ENCODE measurements at places on chromosomes 5 and 9. TPM values are rescaled to one million over a fixed set of nuclear protein-coding genes. Genes with fewer than 3 reads are reported as not detected.

DNA sequence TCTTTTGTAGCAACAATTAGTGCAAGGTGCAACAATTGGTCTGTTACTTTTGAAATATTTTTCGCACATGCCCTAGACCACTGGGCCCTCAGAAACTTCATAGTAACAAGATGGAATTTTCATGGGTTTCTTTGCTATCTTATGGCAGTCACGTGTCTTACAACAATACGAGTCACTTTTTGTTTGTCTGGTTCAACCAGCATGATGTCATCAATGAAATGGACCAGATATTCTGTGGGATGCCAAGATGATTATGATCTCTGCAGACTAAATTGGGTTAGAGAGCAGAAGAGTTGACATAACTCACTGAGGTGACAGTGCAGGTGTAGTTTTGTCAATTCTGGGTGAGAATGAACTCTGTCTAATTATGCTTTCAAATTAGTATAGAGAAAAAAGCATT lies 239.6 kb upstream of the RIOK2 start:
- DNase-seq: no peak

DNA sequence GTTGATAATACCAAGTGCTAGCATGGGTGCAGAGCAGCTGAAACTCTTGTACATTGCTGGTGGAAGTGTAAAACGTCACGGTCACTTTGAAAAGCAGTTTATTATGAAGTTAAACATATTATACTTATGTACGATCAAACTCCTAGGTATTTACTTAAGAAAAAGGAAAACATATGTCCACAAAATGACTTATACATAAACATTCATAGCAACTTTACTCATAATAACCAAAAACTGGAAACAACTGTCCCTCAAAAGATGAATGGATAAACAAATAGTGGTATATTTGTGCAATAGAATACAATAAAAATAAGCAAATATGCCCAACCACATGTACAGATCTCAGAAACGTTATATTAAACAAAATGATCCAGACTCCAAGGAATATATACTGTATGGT lies 92.3 kb upstream of the TRIO start:
- DNase-seq: no peak

- no peak for DNase-seq
Measured at GRCh38 chr5:170737591-170737990, 45.9 kb upstream of the GABRP start.

DNA sequence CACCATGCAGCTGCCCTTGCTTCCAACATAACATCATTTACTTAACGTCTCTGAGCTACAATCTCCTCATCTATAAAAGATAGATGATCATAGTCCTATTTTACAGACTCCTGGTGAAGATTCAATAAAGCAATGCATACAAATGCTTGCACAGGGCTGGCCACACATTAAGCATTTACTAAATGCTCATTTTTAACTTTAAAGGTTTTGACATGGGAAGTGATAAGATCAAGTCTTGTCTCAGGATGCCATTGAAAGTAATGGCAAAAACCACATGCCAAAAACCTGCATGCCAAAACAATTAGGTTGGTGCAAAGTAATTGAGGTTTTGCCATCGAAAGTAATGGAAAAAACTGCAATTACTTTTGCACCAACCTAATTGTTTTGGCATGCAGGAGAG lies 181.2 kb upstream of the ADRA1B start:
- no peak for DNase-seq

DNA sequence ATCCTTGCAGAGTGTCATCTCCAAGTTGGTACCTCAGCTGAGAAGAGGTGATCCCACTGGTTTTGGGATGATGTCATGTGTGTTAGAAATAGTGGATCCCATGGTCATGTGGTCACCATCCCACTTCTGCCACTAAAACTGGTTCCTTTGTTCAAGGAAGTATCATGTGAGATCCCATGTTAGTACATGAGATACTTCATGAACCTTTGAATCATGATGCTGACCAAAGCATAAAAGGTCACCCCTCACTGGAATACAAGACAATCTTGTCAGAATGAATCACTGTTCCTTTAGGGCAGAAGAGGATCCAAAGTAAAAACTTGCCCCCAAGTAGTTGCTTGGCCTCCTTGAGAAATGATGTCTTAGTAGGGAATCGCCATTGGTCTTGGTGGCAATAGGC lies 150.9 kb upstream of the MOCS2 start:
- no peak for DNase-seq

DNA sequence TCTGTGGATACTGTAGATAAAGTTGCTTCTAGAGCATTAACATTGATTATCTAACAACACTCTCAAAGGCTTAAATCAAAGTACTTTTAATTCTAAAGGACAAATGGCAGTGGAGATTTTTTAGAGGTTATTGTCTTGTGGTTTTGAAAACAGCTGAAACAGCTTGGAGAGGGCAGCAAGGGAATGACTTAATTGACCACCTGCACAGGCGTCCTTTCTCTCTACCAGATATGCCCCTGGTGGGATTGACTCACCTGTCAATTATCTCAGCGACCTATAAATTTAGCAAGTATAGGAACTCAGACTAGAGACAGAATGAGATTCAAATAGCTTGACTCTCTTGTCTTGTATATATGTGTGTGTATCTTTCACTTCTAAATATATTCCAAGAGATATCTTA lies 13.5 kb downstream of the ARL14EPL start:
- no peak for DNase-seq

- DNase-seq: peak; percentile 97
Measured at GRCh38 chr9:134707031-134707680, 65.6 kb downstream of the COL5A1 start.

- DNase-seq: no peak
Measured at GRCh38 chr9:93151097-93151784, 17.2 kb upstream of the NINJ1 start.

DNA sequence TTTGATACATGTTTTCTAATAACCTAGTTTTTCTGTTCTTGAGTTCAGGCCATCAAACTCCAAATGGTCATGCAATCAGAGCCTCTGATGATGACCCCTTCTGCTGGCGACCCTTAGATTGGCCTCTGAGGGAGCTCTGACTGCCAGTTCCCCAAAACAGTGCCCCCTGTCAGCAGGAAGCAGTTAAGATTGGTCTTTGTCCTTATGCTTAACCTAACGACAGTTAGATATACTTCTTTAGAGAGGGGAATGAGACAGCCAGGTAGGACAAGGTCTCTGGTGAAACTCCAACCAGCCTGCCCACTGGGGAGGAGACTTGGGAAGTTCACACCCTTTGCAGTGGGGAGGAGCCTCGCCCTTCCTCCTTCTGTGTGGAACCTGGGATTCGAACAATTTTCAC lies 390.4 kb upstream of the KIF2A start:
- DNase-seq: no peak

DNA sequence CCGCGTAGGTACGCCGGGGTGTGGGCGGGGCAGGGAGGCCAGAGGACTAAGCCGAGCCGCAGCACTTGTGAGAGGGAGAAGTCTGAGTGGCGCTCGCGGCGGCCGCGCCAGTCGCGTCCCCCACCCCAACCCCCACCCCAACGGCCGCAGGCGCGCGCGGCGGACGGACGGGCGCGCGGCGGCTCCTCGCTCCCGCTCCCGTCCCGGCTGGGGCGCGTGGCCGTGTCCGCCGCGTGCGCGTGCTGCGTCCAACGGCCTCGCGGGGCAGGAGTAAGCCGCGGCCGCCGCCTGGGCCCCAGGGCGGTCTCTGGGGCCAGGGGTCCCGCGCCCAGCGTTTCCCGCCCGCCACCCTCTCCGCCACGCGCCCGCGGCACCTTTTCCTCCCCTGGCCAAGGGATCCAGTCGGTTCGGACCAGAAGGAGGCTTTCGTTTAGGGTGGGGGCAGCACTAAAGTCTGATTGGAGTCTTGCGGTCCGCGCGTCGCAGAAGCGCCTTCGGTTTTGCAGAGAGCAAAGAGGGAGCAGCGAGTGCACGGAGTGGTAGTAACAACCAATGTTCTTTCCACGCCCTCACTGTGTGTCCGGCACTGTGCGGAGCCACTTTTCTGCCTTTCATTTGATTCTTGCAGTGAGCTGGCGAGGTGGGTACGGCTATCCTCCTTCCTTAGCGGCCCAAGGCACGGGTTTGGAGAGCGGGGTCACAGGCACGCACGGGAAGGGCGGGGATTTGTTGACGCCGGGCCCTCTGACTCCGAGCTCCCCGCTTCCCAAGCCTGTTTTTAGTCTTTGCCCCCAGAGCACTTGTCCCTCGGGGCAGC lies 483 bp downstream of the G3BP1 start:
- no peak for DNase-seq

GRCh38 chr5:84113246-84114105 lies 271.2 kb downstream of the EDIL3 start:
- DNase-seq: peak; percentile 5

DNA sequence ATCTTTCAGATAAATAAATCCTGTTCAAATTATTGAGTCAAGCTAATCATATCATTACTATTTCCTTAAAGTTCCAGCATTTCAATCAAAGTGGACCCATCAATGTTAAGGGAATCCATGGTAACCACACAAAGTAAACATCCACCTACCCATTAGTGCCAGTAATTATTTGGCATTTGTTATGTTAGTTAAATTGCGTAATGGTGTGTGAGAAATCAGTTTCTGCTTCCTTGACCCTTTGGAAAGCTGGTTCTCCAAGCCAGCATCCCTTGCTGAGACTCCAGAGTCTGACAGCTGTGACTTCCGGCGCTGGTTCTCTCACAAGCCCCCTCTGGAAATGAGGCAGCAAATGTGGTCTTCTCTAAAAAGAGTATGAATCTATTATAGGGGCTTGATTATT lies 308.6 kb upstream of the EFNA5 start:
- DNase-seq: peak; percentile 47

- no peak for DNase-seq
Measured at GRCh38 chr9:7234144-7234543, 476.4 kb downstream of the KDM4C start.

GRCh38 chr5:74226716-74227485 lies 413.6 kb downstream of the ENC1 start:
- no peak for DNase-seq

GRCh38 chr9:130379649-130379970 lies 65.2 kb upstream of the ASS1 start:
- DNase-seq: no peak

DNA sequence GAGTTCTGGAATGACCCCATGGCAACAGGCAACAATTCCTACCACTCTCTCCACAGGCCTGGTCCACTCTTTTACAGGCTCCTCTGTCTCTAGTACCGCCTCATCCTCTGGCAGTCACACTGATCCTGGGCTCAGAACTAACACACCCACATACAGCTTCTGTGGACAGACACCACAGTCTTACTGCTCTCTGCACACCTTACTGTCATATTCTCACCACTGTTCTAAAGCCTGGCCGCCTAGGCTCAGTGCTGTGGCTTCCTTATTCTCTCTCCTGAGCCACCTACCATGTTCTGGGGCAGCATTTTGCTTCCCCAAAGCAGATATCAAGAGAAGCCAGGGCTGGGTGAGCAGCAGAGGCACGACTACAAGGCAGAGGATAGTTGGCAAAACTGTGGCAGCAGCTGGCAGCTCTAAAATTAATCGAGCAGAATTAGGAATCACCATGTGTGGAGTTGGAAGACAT lies 14.8 kb downstream of the REEP5 start:
- DNase-seq: no peak

DNA sequence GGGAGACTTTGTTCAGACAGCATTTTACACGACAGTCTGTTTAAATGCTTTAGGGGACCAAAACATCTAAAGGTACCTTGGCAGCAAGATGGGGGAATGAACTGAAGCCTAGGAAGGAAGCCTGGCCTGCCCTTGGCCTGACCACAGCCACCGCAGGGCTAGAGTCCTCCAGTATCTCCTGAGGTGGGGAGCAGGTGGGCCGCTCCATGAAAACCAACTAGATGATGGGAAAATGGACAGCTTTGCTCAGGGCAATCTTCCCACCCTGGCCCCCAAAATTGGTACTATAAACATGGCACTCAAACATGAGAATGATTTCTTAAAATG lies 153.3 kb downstream of the AUH start:
- DNase-seq: no peak

DNA sequence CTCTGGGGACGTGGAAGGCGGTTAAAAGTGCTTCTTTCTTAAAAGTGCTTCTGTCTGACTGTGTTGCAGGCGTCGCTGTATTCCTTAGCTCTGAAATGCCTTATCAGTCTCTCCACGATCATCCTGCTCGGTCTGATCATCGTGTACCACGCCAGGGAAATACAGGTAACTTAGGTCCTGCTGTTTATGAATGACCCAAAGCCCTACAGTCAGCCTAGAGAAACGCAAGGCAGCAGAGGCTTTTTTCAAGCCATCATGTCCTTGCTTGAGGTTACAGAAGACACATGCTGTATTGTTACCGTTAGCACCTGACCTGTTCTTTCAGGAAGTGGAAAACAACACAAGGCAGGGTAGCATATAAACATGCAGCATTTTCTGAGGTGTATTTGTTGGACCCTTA lies 2.0 kb downstream of the KCNN2 start:
- no peak for DNase-seq

DNA sequence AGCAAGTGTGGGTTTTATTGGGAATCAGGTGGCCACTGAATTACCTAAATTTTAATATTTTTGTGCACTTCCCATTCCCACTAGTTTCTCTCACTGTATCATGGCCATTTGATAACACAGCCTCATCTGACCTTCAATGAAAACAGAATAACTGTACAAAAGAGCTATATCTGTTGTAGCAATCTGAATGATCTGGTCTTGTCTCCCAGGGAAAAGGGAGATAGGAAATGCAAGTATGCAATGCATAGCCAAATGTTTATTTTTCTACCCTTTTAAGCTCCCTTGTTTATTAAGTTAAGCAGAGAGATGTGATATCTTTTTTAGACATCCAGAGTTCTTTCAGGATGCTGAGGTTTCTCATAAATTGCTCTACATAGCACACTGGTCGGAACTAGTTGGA lies 288.3 kb upstream of the CLINT1 start:
- DNase-seq: no peak

- no peak for DNase-seq
Measured at GRCh38 chr9:132506977-132507669, 75.3 kb upstream of the BARHL1 start.

- DNase-seq: no peak
Measured at GRCh38 chr5:124512236-124512635, 234.2 kb downstream of the ZNF608 start.

GRCh38 chr9:81656004-81656403 lies 33.3 kb downstream of the TLE1 start:
- DNase-seq: peak; percentile 67

Gene NAIP
- total RNA-seq: 38.4 TPM

Gene TSSK1B
- total RNA-seq: 0.18 TPM

Gene OR13J1
- total RNA-seq: not detected

Gene NRARP
- total RNA-seq: 28.6 TPM

Gene CLIC3
- not detected for total RNA-seq

Gene FAM219A
- 11.9 TPM for total RNA-seq

Gene FCN2
- not detected for total RNA-seq

Gene ADRB2
- 8.5 TPM for total RNA-seq

Gene ADAMTS2
- total RNA-seq: 17.0 TPM

Gene ELP1
- 47.3 TPM for total RNA-seq

Gene FABP6
- total RNA-seq: not detected

Gene N4BP3
- total RNA-seq: 6.1 TPM

Gene SPACA9
- 2.2 TPM for total RNA-seq

Gene FAM153A
- not detected for total RNA-seq

Data from stomach (tissue), 19 donors.